HS-5 (cell line): ENCODE measurements at places on chromosomes 16 and 17.

DNA sequence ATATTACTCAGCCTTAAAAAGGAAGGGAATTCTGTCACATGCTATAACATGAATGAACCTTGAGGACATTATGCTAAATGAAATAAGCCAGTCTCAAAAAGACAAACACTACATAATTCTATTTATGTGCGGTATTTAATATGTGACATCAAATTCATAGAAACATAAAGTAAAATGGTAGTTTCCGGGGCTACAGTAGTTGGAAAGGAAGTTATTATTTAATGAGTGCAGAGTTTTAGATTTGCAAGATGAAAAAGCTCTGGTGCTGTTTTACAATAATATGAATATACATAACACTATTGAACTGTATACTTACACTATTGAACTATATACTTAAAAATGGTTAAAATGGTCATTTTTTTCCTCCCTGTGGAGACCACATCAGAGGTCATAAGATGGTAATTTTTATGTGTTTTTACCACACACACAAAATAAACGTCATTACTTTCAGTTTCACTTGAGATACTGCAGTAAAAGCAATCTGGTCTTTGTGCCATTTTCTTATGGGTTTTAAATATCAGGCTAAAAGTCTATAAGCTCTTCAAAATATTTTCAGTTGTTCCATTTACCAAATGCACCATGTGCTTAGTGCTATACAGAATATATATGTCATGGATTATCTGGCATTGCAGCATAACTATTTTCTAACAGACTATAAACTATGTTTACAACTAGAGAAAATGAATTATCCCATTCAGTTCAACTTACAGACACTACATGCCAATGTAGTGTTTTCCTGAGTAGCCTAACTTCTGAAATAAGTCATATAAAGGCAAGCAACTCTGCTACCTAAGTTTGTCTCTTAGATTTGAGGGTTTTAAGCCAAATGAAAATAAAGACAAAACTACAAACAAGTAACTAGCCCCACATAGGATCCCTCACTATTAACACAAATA is 90.9 kb downstream of the SPAG9 start:
- no peak for DNase-seq

DNA sequence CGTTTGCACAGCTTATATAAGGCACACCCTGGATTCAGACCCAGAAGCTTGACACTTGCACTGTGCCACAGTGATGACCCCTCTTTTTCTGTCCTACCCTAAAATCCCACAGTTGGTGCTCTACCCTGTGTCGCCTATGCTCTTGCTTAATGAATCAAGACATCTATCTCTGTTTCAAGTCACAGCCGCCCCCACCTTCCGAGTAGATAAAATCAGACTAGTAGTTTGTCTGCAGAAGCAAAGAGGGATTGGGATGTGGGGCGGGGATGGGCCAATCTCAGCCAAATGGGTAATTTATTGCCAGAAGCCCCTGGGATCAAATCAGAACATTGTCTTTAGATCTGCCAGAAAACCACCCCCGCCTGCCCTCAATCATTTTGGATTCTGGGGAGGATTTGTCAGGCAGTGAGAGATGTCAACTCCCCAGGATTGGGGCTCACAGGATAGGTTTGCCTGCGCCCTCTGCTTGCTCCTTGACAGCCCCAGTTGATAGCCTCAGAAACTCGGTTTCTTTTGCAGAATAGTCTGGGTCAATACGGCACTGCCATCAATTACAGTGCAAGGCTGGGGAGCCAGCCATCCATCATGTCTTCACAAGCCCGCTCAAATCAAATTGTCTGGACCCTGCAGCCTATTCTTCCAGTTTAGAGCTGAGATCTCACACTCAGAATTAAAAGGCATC is 520.8 kb downstream of the GRIN2A start:
- DNase-seq: no peak

- no peak for DNase-seq
Observed at GRCh38 chr17:56883616-56884015, 30.2 kb downstream of the TRIM25 start.

GRCh38 chr16:10558746-10559641 is 21.4 kb downstream of the EMP2 start:
- DNase-seq: no peak

GRCh38 chr16:12815361-12815760 is 11.7 kb upstream of the CPPED1 start:
- no peak for DNase-seq
